ENCODE measurements at places on chromosomes 3 and 15.

DNA sequence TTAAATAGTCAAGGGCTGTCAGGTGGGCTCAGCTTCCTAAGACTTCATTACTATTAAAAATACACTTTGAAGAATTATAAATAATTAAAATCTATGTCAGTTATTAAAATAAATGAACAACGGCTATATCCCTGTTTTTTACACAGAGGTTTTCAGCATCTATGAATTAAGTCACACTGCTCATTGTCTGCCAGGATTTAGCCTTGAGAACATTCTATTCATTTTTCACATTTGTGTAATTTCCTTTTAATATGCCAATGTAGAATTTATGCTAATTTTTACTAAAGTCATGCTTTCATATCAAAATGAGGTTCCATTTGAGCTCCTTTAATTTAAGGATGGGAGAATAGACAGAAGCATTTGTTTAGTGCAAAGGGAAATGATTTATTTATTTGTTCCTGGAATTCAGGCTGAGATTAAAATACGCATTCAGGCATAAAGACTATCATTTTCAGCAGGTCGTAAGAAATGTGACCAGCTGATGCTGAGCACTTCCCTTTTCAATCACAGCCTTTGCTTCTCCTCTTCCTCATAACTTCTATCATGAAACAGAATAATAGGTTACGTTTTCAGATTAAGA lies 345.1 kb downstream of the MFSD1 start:
- DNase-seq: no peak

- DNase-seq: no peak
These were observed 3.0 kb upstream of the ATOSA start for GRCh38 chr15:52682200-52682599.

DNA sequence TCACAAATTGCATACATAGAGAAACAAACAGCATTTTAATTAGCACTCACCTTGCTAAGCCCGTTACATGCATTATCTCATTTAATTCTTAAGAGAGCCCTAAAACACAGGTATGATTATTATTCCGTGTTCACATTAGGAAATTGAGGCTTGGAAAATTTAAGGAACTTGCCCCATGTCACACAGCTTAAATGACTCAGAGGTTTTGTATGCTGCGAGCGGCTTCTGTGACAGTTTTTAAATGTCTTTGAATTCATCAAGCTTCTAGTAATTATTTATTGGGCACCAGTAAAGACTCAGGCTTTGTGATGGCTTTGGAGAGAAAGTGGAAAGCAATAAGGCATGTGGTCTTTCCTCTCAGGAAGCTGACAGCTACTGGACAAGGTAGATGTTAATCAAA lies 166.7 kb upstream of the THBS1 start:
- DNase-seq: no peak

DNA sequence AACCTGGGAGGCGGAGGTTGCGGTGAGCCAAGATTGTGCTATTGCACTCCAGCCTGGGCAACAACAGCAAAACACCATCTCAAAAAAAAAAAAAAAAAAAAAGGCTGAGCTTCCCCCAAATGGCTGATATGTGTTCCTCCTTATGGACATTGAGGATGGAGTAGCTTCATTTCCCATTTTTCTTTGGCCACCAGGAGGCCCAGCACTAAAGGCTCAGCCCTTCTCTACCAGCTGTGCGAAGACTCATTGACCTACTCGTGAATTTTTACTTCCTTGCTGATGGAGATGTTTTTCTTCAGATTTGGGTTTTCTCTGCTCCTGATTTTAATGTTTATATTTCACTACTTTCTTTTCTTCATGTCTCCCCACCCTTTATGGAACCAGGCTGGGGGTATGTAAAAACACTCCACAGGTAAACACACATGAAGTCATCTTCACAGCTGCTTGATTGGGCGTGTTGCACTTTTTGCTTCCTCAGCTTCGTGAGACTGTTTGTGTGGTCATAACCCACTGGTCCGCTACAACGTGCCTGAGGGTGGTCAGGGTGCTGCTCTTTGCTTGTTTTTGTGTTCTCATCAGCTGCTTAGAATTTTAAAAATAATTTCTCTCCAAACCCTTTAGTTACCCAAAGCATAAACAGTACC lies 13.5 kb downstream of the SEMA4B start:
- no peak for DNase-seq

- no peak for DNase-seq
These were observed 3.4 kb upstream of the SKOR1 start for GRCh38 chr15:67821784-67822440.

Data from upper lobe of left lung (tissue), 6 donors.